Thoracic aorta (tissue), 2 donors: ENCODE measurements at places on chromosomes 13 and 19.

DNA sequence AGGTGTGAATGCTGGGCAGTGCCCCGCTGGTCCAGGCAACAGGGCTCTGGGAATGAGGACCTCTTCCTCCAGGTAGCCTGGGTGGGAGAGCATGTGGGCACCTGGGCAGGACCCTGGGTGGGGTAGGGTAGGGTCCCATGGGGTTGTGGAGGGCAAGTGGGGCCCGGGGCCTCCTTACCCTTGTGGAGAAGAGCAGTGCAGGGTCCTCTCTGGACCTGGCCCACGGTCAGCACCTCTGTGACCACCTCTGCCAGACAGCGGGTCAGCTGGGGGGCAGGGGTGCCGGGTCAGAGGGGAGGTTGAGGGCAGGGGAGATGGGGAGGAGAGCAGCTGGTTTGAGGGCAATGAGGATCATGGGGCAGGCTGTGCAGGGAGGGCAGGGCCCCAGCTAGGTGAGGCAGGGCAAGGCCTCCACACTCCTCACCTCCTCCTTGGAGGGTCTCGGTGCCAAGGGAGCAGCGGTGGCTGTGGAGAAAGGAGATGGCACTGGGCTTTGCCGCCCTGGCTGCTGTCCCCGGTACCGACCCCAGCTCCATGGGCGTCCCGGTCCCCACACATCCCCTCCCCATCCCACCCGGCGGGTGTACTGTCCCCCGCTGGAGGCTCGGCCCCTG lies 491 bp downstream of the CCER2 start:
- DNase-seq = no peak

GRCh38 chr19:8456064-8456463 lies 11.3 kb downstream of the HNRNPM start:
- no peak for DNase-seq

- no peak for DNase-seq
Measured at GRCh38 chr13:27842571-27842970, 50.3 kb downstream of the GSX1 start.

- DNase-seq = no peak
Measured at GRCh38 chr13:97749174-97749573, 204.3 kb upstream of the IPO5 start.

GRCh38 chr19:3863648-3864047 lies 5.2 kb downstream of the ZFR2 start:
- DNase-seq = no peak

DNA sequence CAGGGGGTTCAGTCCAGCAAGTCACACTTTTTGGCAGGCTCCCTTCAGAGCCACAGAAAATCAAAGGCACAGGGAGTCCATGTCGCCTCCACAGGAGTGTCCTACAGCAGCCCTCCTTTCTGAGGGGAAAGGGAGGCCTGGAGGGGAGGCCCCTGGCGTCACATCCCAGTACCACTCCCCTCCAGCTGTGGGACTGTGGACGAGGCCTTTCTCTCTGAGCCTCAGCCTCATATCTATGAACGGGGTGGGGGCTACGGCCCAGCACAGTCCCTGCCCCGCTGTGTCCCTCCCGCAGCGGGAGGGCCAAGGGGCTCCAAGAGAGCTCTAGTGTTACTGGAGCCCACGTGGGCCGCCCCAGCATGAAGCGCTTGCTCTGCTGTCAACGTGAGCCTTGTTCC lies 23.8 kb downstream of the PEPD start:
- no peak for DNase-seq

- DNase-seq = no peak
Measured at GRCh38 chr13:21231426-21231940, 55.0 kb downstream of the MRPL57 start.

DNA sequence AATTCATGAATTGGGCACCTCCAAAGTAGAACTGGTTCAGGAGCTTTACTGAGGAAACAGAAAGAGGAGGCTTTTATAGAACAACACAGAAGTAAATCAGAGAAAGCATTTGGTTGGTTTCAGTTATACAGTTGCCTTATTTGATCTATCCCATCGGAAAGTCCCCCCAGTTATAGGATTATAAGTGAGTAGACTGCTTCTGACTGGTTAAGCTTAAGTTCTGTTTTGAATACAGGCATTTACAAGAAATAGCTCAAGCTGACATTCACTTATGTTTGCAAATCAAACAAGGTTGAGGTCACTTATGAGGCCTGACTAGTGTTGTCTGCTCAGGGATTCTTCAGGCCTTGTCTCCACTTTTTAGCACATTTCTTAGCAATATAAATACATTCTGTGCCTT lies 857.4 kb downstream of the EFNB2 start:
- DNase-seq = no peak

- no peak for DNase-seq
Measured at GRCh38 chr13:33272531-33273124, 12.9 kb downstream of the STARD13 start.

- no peak for DNase-seq
Measured at GRCh38 chr19:55441319-55441691, 1.8 kb downstream of the SHISA7 start.

- DNase-seq = no peak
Measured at GRCh38 chr19:4373601-4374497, 26.5 kb downstream of the SH3GL1 start.

DNA sequence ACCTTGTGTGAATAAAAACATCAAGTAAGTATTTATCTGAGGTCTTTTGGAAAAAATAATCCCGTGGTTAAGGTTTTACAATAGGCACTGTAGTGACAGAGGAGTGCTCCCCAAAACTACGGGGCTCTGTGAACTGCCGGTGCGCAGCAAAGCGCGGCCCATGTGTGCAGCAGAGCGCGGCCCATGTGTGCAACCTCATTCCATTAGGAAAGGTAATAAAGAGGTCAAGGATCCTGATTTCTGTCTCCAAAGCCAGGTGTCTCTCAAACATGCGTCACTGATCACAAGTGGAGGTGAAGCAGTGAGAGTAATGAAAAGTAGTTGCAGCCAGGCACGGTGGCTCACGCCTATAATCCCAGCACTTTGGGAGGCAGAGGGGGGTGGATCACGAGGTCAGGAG lies 58.7 kb downstream of the MRPL57 start:
- no peak for DNase-seq

DNA sequence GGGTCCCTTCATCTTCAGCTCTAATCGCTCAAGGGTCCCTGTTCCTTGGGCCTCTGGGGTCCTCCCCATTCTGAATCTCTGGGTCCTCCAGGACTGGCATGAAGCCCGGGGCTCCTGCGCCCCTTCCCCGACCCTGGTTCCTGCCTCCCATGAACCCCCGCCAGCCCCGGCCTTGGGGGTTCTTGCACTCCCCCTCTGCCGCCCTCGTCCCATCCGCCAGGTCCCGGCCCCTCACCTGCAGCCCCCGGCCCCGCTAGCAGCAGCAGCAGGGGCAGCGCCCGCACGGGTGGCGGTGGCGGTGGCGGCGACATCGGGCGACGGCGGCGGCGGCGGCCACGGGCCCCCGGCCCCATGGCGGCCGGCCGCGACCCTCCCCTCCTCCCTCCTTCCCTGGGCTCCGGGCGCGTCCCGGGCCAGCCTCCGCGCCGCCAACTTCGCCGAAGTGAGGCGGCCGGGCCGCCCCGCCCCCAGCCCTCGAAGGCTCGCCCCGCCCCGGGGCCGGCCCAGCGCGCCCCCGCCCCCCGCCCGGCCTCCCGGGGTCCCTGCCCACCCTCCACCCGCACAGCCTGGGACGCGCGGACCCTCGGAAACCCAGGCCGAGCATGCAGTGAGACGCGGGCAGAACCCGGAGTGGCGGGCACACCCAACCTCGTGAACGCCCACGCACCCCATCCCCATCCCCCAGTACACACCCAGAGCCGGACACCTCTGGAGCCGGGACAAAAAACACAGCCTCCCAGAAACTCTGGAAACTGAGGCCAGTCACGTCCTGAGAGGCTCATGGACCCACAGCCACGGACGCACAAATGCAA lies at the start of gene NOTCH3:
TSS of gene NOTCH3 (minus strand) at position 443 of the 812 bp plus-strand sequence. CDS start at position 353, 90 bp downstream.
- DNase-seq = no peak

DNA sequence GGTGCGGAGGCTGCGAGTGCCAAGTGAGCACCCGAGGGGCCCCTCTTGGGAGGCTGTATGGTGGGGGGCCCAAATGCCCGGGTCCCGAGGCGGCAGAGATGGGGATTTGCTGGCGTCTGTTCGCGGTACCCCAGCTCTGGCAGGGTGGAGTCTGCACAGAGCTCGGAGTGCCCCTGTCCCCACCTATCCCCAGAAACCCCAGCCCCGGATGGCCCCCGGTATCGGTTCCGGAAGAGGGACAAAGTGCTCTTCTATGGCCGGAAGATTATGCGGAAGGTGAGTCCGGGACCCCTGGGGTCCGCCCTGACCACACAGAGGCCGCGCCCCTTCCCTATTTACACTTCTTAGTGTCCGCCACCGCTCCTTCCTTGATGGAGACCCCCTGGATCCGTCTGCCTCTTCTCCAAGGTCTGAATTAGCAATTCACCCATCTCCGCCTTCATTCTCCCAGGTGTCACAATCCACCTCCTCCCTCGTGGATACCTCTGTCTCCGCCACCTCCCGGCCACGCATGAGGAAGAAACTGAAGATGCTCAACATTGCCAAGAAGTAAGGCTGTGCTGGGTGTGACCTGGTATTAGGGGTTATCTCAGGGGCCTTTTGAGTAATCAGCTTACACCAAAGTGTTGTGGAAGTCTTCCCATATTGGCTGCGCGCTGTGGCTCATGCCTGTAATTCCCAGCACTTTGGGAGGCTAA lies 630 bp downstream of the PNPLA6 start:
- no peak for DNase-seq

- DNase-seq = no peak
Measured at GRCh38 chr13:30466841-30467252, 1.1 kb upstream of the HMGB1 start.

DNA sequence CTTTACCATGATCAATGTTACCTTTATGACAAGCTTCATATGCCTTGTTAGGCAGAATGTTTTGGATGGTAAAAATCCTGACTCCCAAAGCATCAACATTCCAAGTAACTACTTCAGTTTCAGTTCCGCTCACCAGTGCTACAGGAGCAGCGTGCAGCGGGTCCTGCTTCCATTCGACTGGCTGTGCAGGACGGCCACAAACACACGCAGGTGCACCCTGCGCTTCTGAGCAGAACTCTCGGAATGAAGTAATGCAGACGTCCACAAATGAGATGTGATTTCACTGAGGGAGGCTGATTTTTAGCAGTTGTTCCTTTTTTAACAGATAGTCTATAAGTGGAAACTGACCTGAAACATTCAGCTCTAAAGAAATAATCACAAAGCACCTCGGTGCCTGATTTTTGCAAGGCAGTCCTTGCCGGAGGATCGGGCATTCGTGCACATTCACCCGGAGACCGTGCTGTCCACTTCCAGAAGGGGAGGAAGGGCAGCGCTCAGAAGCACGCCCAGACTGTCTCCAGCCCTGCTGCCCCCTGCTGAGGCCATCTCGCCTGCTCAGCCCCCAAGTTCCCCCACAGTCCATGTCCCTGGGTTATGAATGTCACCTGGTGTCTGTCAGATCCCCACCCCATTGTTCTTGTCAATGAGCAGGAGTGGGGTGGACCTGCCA lies 85.8 kb downstream of the RAB20 start:
- no peak for DNase-seq

- no peak for DNase-seq
Measured at GRCh38 chr13:35818633-35819067, 312.5 kb downstream of the DCLK1 start.
